ENCODE measurements at places on chromosomes 5 and 9.

GRCh38 chr5:132427281-132428146 is 58.0 kb downstream of the SLC22A5 start:
- no peak for DNase-seq

DNA sequence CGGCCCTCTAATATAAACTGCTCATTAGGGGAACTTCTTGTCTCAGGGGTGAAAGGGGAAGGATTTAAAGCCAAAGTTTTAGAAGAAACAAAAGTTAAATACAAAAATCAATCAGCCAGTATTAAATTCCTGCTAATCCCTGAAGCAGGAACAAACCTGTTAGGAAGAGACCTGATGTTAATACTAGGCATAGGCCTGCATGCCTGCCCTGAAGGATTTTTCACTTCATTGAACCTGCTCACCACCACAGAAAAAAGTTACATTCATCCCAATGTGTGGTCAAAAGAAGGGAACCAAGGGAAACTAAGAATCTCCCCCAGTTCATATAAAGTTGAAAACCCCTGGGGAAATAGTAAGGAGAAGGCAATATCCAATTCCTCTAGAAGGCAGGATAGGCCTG is 9.4 kb upstream of the RNF180 start:
- DNase-seq, result no peak

DNA sequence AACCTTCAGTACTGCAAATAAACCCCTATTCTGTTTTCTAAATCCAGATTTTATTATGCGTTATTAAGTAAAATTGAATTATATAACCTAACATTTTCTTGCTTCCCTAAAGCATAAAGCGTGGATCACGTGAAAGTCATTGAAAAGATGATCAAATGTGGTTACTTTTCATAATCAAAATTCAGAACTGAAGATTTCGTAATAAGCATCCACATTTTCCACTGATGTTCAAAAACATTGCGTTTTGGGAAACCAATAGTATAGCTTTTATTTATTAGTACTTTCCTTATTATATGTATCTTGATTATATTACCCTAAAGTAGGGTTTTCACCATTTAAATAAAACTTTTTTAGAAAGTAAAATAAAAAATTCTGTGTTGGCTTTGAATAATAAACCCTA is 1.8 kb downstream of the SLF1 start:
- DNase-seq, result no peak

GRCh38 chr5:63228154-63228553 is 649.5 kb downstream of the LRRC70 start:
- DNase-seq, result no peak

GRCh38 chr9:69234683-69235082 is 60.6 kb downstream of the TJP2 start:
- no peak for DNase-seq

GRCh38 chr5:176500511-176500910 is 36.7 kb downstream of the RNF44 start:
- DNase-seq, result no peak

- DNase-seq, result no peak
Measured at GRCh38 chr9:121567500-121568342, 68.1 kb upstream of the GGTA1 start.

Data from NCI-H1436 (cell line).